Right ventricle myocardium inferior (tissue), 1 donor: ENCODE measurements at places on chromosomes 2 and 18.

GRCh38 chr2:34498561-34498960 lies 899.5 kb upstream of the FAM98A start:
- no peak for DNase-seq

- no peak for DNase-seq
These were observed 91.0 kb downstream of the PLB1 start for GRCh38 chr2:28586867-28587266.

DNA sequence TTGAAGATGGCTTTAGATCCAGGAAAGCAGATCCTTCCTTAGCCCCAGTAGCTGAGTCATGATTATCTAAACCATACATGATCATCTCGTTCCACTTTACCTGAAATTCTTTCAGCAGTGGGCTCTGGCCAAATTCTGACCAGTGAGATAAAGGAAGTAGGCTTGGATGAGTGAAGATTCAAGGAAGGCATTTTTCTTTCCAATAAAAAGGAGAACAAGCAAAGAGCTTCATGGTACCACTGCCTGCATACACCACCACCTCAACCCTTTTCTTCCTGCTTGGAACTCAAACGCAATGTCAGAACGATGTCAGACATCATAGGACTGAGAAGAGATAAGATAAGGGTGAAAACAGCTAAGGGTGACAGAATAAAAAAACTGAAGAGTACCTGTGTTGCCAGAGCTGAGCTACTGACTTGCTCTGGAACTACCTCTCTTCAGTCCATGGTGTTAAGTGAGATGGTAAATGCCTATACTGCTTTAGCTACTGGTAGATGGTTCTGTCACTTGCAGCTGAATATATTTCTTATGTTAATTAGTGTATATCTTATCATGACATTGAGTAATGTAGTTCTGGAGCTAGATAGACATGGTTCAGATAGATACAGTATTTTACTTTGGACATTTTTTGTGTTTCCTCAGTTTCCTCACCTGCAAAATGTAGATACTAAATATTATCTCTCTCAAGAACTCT lies 58.7 kb upstream of the ACVR1 start:
- no peak for DNase-seq

DNA sequence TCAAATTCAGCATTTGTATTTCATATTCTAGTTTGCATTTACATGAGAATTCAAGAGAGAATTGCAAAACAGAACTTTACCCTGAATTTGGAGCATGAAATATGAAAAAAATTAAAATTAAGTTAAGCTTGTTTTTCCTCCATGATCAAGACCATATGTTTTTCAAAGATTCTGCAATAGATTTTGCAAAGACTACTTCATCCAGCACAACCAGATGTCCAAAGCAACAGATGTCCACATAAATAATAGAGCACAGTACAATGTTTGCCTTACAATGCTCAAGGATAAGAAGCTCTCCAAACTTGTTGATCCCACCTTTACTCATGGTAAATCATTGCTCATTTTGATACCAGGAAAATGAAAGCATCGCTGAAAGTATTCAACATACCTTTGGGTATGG lies 25.6 kb downstream of the FAP start:
- DNase-seq, result no peak

DNA sequence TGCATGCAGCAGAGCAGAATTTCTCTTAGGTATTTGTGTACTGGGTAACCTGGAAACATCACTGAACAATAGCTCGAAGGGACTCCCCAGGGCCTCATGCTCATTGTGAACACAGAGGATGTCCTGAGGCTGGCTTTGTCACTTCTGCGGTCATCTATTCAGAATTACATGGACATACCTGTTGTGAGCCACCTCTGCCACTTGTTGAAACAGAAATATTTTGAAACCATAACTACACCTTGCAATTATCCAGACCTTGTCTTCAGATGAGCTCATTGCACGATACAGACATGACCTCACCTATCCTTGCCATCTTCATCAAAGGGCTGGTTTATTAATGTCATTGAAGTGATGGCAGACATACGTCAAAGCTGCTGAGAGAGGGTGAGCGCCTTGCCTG lies 23.4 kb upstream of the CREG2 start:
- DNase-seq, result no peak

DNA sequence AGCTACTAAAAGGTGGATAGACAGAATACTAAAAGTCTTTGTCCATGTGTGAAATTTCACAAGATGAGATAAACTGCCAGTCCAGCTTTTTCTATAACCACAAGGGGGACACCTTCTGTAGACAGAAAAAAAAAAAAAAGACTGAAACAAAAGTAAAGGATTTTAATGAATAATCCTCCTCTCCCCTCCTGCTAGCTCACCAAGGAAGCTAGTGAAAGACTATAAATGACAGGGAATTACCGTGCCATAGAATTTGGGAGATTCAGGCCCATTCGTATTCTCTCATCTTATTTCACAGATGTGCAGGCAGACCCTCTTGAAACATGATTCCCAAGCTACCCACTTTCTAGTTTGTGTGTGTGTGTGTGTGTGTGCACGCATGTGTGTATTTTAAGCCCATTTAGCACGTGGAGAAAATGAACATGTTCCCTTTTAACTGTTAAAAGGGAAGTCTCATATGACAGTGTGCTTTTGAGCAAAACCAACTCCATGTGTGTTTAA lies 36.3 kb upstream of the SLC8A1 start:
- no peak for DNase-seq

DNA sequence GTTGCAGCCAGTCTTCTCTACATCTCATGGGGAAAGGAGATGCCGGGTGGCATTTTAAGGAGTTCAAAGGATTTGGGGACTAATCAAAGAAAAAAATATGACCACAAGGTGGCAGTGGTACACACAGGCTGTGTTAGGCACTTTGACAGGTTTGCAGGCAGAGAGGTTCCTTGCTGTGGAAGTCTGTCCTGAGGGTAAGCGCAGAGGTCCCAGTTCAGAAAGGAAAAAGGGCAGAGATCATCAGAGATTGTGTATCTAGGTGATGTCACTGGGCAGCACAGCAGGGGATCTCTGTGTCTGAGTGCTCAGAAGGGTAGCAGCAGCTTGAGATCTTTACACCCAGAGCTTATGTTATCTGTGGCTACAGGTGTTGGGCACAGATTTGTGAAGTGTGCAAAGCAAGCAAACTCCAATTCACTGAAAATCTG lies 231.4 kb downstream of the LRRTM1 start:
- DNase-seq, result no peak

GRCh38 chr2:239344857-239345216 lies 56.0 kb downstream of the HDAC4 start:
- DNase-seq, result no peak

DNA sequence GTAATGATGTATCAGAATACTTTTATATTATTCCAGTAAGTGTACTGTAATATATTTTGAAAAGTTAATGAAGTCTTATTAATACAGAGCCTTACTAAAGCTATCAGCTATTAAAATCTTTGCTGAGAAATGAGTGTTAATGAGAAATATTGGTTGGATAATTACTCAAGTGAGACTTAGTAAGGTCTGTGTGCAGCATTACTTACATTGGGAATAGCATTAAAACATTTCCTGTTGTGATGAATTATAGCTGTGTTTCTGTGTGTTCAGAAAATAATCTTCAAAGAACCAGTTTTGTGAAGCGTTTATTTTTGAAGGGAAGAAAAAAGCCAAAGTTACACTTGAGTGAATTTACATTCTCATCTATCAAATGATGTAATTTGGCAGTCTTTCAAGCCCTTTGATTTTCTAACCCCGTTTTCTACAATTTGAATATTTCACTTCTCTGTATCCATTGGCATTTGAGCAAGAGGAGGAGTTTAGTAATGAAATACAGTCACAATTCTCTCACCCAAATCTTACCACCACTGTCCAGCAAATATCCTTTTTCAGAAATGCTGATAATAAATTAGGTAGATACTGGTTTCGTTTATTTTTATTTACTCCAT lies 123.5 kb upstream of the BOD1L2 start:
- DNase-seq, result no peak

DNA sequence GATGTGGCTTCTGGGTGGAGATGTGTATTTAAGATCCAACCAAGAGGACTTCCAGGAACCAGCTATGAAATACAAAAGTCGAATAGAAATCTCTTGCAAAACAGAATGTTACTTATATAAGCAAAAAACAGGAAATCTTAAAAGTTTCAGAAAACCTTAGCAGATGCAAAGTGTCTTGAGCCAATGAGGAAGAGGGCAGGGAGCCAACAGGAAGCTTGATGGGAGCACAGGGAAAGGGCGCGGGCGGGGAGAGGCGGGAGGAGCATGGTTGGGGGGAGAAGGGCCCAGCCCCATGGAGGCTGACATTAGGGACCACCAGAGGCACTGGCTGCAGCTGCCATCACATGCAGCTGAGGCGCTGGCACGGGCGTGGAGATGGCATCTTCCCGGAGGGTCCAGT lies 203.3 kb downstream of the SNTG2 start:
- DNase-seq, result peak; percentile 78

GRCh38 chr2:102520801-102521200 lies 47.8 kb downstream of the SLC9A4 start:
- no peak for DNase-seq

DNA sequence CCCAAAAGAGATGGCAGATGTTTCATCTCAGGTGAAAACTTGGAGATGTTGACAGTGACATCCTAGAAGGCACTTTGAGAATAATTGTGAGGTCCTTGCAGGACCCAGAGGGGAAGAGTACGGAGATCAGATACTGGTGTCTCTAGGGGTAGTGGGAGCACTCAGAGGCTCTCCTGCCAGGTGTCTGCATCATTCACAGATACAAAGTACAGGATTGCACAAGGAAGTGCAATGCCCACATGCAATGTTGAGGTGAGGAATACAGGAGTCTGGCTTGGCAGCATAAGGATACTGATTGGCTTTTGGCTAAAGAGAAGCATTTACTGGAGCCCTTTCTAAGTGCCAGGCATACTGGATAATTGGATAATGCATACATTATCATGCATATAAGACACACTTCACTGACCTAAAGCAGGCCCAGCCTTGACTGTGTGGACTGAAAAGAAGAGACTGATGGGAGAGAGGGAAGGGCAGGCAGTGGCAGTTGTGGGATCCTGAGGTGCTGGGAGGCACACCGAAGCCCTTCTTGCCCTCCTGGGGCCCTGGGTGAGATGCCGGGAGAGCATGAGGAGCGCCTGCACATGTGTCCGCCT lies 31.0 kb upstream of the NCKAP5 start:
- DNase-seq, result no peak
